ENCODE measurements at places on chromosomes 5 and 9.

DNA sequence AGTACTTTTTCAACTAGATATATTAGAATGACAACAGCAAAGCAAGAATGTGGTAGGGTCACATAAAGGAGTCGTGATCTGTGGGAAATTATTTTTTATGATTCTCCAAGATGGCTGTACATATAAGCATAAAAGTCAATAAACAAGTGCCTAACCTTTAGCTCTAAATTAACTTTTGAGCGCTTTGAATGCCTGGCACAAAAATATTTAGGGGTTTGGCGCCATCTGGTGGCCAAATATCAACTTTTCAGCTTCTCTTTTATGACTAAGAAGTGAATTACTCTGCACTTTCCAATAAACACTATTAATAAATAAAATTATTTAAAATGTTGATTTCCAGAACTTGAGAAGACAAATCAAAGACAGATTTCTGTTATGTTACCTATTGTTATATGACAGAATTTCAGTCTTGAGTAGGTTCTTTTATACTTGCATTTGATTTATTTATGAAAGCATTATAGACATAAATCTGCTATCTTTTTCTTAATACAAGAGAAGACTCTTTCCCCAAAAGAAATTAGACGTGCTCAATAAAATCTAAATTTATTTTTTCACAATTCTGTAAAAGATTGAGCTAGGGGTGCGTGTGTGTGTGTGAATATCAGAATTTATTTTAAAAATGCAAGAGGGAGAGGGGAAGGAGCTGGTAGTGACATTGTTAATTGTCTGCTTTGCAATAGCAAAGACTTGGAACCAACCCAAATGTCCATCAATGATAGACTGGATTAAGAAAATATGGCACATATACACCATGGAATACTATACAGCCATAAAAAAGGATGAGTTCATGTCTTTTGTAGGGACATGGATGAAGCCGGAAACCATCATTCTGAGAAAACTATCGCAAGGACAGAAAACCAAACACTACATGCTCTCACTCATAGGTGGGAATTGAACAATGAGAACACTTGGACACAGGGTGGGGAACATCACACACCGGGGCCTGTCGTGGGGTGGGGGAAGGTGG, 36.7 kb upstream of the ARRDC3 start:
- DNase-seq = peak; percentile 56

GRCh38 chr9:87662808-87663528, 63.0 kb upstream of the CTSL start:
- peak; percentile 8 for DNase-seq

GRCh38 chr9:14993061-14993800, 83.0 kb upstream of the FREM1 start:
- no peak for DNase-seq

DNA sequence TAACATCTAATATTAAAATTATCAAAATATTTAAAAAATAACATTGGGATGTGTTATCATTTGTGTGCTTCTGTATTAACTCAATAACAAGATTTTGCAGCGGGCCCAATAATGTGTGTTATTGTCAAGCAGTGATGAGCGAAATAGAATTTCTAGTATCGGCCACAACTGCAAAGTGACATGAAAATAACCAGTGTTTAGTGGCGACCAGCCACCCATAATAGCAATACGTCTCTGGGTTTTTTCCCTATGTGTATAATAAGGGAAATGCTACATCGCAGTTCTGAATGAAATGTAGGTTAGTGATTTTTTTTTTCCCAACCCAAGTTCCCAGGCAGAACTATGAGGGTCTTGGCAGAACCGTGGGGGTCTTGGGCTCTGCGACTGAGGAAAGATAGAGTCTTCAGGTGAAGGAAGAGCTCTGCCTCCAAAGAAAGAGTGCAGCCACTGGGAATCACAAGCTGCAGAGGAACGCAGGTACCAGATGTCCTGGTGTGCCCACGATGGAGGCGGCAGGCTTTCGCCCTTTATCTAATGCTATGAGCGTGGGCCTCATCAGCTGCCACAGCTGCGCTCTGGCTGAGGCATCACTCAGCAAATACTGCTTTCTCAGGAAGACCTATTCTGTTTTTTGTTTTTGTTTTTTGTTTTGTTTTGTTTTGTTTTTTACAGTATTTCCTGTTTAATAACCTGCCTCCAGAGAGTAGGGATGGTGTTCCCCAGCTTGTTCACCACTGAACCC, 235.0 kb downstream of the ROR2 start:
- no peak for DNase-seq

DNA sequence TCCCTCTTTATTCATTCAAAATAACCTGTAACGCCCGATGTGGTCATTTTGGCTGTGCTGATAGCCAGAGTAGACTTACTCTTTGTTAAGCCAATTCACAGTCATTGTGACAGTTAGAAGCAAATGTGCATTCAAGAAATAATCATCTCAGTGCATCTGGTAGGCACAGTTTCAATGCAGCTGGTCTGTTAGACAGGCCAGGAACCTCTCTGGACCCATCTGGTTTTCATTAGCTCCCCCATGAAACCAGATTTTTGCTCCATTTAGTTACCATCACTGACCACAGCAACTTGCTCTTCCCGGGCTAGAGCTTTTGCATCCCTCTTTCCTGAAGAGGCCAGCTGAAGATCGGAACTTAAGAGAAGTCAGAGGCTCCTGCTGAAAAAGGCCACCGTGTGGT, 284.2 kb downstream of the NSG2 start:
- DNase-seq = no peak

GRCh38 chr5:138460032-138460693, 5.1 kb upstream of the EGR1 start:
- no peak for DNase-seq

DNA sequence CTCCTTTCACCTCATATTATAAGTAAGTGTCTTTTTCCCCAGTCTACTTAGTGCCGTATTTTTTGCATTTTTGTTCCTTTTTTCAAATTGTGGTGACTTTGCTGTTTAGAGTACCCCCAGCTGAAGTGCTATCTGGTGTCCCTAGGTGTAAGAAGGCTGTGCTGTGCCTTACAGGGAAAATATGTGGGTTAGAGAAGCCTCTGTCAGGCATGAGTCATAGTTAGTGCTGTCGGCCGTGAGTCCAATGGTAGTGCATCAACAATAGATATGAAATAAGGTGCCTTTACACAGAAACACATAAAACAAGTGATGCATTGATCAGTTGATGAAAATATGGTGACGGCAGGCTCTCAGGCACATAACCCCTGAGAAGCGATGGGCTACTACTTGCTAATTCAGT, 20.1 kb downstream of the SYK start:
- no peak for DNase-seq

DNA sequence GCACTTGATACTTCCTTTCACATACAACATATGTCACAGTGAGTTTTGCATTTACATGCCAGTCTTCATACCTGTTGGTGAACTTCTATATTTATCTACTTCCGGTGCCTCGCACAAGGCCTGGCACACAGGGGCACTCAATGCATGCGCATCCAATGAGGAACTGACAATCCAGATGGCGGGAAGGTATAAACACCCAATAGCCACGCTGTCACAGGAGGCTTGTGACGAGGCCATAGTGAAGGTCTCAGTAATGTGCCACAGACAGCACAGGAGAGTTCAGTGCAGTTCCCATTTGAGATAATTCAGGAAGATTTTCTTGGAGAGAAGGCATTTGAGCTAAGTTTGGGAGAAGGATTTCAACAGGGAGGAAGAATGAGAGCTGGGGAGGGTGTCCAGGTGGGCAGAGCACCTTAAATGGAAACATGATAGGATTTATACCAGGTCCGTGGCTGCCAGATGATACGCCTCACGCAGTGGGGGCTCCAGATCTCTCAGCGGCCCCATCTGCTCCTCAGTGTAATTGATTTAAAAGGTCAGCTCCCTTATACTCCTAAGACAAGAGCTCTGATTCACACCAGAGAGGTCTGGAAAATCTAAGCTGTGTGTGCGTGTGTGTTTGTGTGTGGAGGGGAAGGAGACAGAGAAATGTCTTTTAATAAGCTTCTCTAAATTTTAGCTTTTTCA, 206.2 kb downstream of the DCP2 start:
- DNase-seq = no peak

- no peak for DNase-seq
Observed at GRCh38 chr5:174745590-174746103, 21.3 kb downstream of the MSX2 start.

DNA sequence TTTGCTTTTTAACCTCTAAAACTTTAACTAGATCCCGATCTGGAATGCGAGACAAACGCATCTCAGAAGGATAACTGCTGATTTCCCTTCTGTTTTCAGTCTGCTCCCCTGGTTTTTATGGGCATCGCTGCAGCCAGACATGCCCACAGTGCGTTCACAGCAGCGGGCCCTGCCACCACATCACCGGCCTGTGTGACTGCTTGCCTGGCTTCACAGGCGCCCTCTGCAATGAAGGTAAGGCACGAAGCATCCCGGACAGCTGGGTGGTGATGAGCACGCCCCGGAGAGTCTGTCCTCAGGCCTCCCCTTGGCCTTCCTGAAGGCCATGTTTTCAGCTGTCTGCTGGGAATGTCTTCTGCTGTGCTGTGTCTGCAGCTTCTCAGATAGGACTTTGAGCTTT, 82.9 kb upstream of the PRRC1 start:
- DNase-seq = no peak

GRCh38 chr5:5288201-5288600, 134.3 kb upstream of the ICE1 start:
- no peak for DNase-seq

DNA sequence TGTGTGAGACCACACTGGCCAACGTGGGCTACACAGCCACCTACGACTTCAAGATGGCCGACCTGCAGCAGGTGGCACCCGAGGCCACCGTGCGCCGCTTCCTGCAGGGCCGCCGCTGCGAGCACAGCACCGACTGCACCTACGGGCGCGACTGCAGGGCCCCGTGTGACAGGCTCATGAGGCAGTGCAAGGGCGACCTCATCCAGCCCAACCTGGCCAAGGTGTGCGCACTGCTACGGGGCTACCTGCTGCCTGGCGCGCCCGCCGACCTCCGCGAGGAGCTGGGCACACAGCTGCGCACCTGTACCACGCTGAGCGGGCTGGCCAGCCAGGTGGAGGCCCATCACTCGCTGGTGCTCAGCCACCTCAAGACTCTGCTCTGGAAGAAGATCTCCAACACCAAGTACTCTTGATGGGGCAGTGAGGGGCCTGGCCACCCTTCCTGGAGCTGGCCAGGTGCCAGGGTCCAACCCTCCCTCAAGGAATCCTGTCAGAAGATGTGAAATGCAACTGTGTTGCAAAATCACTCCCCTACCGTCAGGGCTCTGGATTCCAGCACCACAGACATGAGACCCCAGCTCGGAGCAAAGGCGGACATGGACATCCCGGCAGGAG, 11.1 kb downstream of the DIPK1B start:
- DNase-seq = no peak

DNA sequence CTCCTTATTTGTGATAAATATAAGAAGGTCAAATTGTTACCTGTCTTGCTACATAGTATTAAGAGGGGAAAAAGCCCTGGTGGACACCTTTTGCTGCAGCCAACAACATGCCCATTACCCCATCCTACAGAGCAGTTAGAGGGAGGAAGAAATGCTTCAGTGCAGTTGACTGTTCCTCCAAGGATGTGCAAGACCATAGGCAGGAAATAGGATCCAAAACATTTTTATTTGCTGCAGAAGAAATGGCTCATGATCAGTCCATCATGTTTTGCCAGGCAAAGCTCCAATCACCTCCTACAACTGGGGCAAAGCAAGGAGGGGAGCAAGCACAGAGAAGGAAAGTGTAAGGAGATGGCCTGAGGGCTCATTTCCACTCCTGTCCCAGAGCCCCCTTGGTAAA, 399.1 kb upstream of the PIK3R1 start:
- no peak for DNase-seq

DNA sequence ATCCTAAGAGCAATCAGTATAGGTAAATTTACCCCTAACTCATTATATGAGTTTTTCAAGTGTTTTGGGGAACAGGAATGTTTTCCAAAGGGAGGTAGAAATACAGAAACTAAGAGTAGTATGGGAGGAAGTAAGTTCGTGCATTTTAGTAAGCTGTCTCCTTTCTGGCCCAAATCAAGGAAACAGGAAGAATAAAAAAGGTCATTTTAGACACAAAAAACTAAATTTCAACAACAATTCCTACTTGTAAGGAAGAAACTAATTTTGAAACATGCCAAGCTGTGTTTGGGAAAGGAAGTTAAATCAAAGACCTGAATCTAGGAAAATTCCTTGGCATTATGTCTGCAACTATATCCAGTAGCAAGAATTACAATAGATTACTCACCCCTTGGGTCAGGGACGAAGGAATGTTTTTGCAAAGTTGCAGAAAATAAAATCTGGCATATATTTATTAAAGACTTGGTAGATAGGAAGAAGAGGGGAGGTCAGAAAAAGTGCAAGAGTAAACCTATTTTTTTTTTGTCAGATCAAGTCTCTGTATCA, 6.5 kb upstream of the RPS6 start:
- no peak for DNase-seq

GRCh38 chr5:178068293-178068692, 45.0 kb upstream of the N4BP3 start:
- no peak for DNase-seq

DNA sequence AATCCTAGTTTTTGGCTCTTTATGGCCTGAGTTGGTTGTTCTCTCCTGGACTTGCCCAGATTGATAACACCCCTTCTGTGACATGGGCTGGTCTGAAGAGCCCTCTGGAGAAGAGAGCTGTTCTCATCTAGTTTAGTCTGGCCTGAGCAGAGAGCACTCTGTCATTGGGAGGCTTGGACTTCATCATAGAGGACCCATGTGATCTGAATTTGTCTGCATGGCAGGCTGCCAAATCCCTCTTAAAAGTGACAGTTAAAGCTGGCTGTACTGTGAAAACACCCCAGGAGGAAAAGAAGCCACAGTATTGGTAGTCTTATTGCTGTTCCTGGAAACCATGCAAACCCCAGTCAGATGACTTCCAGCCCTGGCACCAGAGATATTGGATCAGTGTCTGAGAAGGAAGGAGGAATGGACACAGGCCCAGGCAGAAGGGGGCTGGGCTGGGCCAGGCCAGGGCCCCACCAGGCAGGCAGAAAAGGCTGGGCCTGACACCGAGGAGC, 3.7 kb upstream of the WDR31 start:
- no peak for DNase-seq

- DNase-seq = no peak
Observed at GRCh38 chr9:102000956-102001355, 262.5 kb upstream of the GRIN3A start.

- no peak for DNase-seq
Observed at GRCh38 chr9:99749641-99750040, 72.0 kb upstream of the NR4A3 start.

- no peak for DNase-seq
Observed at GRCh38 chr9:69542942-69543704, 129.0 kb downstream of the APBA1 start.

DNA sequence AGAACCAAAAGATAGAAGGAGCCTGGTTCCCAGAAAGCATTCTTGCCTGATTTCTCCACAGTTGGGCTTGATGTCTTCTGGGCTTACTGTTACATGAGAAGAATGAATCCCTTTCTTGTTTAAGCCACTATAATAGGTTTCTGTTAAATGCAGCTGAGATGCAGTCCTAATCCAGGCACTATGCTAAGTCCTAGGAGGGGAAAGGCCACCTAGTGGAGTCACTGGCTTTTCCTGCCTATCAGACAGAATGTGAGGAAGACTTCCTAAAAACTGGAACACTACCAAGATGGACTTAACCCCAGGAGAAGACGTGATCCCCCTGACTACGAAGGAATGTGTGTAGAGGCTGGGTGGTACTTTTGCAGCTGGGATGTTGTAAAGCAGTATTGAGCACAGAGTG, 34.3 kb upstream of the FSD1L start:
- no peak for DNase-seq

GRCh38 chr9:126391713-126392661, 65.4 kb downstream of the MVB12B start:
- DNase-seq = no peak

- no peak for DNase-seq
Observed at GRCh38 chr9:87029905-87030304, 82.6 kb upstream of the GAS1 start.
